ENCODE measurements at places on chromosomes 12 and 14.
A peak's percentile ranks its signal among the peaks of the same experiment; 100 is the strongest.

- DNase-seq = peak; percentile 35
Measured at GRCh38 chr12:81078469-81079196, 754 bp downstream of the ACSS3 start.

DNA sequence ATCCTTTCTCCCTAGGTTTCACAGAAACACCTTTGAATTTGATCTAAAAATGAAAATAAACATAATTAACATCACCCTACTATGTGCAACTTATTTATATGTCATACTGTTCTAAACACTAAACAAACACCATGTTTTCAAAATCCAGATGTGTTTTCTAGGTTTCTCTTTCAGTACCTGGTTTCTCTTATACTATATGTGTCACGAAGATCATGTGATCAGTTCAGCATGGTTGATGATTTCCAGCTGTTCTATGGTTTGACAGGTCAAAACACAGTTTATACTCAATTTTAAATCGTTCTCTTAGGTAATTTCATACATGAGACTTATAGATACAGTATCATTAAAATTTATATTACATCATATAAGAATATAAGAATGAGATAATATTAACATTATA lies 373.1 kb downstream of the SOX5 start:
- DNase-seq = no peak

GRCh38 chr14:99792210-99792535 lies 1.0 kb upstream of the EML1 start:
- no peak for DNase-seq

DNA sequence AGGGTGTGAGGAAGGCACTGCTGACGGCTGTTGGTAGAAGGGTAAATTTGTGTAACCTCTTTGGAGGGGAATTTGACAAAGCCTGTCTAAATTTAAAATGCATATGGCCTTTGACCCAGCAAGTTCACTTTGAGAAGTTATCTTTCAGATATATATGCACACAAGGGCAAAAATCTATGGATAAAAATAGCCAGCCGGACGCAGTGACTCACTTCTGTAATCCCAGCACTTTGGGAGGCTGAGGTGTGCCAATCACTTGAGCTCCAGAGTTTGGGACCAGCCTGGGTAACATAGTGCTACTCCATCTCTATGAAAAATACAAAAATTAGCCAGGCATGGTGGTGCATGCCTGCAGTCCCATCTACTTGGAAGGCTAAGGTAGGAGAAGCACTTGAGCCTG lies 13.4 kb downstream of the UBC start:
- DNase-seq = peak; percentile 30

DNA sequence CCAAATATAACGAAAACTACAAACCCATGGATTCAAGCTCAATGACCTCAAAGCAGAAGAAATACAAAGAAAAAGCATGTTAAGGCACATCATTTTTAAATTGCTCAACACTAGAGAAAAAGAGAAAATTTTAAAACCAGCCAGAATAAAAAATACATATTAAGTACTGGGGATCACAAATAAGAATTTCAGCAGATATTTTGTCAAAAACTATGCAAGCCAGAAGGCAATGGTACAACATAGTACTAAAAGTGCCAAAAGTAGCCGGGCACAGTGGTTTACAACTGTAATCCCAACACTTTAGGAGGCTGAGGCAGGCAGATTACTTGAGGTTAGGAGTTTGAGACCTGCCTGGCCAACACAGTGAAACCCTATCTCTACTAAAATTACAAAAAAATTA lies 10.2 kb downstream of the SGPP1 start:
- peak; percentile 60 for DNase-seq

DNA sequence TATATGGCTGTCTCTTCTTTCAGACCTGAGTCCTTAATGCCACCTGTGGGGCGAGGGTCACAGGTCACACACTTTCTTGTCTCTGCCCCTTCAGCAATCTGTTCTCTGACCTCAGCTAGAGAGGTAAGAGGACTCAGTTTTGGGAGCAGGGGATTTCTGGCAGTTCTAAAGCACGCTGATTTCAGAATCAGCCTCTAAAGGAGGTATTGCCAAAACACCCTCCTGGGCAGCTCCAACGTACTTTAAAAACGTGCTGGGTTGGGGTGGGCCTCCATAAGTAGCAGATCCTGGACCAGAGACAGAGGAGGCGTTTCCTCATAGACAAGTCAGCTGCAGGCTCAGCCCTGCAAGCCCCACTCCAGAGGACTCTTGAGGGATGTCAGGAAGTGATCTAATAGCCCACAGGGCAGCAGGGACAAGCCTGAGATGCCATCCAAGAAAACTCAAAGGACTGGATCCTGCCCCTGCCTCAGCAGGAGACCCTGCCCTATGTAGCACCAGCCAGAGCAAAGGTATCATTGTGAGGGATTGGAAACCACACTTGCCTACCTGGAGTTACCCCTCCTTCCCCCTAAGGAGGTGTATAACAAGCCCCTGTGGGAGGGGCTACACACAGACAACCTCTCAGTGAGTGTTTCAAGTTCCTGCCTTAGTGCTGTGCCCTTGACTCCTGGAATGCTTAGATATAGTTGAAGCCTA lies 8.5 kb downstream of the CTDSP2 start:
- peak; percentile 88 for DNase-seq

DNA sequence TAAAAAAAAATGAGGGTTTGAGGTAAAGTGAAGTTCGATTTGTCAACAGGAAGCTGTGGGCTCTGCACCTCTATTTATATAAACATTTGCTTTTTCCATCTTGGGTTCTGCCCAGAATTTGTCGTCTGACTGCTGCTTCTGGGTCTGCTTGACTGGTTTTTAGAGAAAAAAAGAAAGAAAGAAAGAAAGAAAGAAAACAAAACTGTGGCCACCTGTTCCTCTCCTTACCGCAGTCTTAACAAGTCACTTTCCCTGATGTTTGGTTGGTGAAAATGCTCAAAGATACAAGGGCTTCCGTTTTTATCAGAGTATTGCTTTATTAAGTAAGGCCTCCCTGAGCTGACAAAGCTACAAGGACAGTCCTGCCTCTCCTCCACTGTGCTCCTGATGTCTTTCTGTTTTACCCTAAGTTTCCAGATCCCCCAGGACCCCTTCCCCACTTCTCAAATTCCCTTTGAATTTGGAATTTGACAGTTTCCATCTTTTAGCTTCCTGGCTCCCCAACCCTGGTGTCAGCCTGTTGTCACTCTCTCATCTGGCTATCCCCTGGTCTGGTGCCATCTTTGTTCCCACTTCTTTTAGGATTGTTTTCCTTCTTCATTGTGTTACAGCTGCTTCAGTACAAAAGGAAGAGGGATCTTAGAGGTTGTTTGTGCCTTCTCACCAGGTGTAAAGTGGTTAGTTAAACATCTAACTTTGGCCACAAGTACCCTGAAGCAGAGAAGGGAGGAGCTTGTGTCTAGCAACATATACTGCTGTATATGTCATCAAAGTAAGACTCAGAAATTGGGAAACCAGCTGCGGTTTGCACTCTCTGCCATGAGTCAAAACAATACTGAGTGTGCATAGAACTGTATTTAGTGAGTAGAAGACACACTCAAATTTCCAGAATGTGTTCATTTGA lies 18.0 kb downstream of the MFAP5 start:
- DNase-seq = no peak

DNA sequence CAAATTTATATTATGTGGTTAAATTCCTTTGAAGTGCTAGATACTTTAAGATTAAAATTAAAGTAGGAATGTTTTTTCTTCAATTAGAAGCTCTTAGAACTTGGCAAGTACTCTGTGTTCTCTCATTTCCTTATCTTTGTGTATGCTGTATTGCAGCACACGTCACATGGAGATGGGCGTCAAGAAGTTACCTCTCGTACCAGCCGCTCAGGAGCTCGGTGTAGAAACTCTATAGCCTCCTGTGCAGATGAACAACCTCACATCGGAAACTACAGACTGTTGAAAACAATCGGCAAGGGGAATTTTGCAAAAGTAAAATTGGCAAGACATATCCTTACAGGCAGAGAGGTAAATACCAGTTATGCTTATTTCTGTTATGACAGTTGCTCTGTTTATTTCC lies 19.7 kb downstream of the MARK3 start:
- DNase-seq = no peak

- no peak for DNase-seq
Measured at GRCh38 chr14:90179809-90180779, 76.3 kb upstream of the PSMC1 start.

- no peak for DNase-seq
Measured at GRCh38 chr12:91965781-91966180, 179.9 kb downstream of the BTG1 start.

DNA sequence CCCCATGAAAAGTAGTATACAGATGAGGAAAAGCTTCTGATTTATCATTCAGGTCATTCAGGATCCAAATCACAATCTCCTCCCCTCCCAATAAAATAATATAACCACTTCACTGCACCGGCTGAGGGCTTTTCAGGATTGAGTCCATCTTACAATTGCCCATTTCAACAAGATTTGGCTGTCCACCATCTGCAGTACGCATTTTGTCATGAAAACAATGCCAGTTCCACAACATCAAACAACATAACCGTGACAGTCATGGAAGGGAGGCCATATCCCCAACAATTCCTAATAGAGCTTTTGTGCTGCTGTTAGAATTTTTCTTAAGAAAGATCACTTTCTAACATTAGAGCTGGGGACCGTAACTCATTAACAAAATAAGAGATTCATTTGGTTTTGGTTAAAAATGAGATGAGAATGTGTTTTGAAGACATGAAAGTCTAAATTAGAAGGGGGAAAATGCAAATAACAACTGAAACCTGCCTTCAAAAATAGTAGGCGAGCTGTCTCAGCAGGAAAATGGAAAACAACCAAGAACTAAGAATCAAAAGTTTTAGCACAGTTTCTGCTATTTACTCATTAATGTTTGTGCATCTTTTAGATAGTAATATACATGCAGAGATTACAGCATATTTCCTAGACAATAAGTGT lies 38.3 kb upstream of the TMTC2 start:
- no peak for DNase-seq

GRCh38 chr14:99395909-99396530 lies 84.6 kb downstream of the SETD3 start:
- peak; percentile 79 for DNase-seq

GRCh38 chr12:66978802-66979201 lies 290.4 kb upstream of the CAND1 start:
- DNase-seq = no peak

GRCh38 chr14:81313775-81314429 lies 86.2 kb downstream of the STON2 start:
- DNase-seq = no peak

DNA sequence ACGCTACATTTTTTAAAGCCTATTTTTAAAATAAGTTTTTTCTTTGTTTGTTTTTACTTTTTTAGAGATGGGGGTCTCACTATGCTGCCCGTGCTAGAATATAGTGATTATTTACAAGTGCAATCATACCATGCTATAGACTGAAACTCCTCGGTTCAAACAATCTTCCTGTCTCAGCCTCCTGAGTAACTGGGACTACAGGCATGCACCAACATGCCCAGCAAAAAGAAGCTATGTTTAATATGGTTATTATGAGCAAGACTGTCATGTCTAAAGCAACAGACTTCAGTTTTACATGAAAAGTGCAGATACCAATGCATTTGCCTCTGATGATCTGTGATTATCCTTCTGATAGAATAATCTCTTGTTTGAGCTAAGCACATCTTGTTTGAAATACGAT lies 45.6 kb upstream of the SGPP1 start:
- no peak for DNase-seq

GRCh38 chr14:101097109-101097793 lies 193.7 kb upstream of the RTL1 start:
- no peak for DNase-seq

- no peak for DNase-seq
Measured at GRCh38 chr14:65631040-65631439, 218.5 kb downstream of the FUT8 start.

DNA sequence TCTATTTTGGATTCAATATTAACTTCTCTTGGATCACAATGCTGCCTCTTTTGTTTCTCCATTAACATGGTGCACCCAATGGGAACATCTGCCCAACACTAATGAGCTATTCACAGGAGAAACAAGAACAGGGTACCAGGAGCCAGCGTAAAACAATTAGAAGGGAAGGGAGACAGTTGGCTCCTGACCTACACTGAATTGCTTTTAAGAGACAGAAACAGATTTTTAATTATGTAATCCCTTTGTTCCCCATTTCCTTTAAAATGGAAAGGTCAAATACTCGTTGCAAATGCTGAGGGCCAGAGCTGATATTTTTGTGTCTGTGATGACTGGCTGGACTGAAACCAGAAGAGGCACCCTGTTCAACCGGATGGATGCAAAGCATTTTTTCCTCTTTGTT lies 108.3 kb downstream of the SEC23A start:
- DNase-seq = no peak

GRCh38 chr14:54864526-54864925 lies 38.1 kb downstream of the GCH1 start:
- DNase-seq = no peak

DNA sequence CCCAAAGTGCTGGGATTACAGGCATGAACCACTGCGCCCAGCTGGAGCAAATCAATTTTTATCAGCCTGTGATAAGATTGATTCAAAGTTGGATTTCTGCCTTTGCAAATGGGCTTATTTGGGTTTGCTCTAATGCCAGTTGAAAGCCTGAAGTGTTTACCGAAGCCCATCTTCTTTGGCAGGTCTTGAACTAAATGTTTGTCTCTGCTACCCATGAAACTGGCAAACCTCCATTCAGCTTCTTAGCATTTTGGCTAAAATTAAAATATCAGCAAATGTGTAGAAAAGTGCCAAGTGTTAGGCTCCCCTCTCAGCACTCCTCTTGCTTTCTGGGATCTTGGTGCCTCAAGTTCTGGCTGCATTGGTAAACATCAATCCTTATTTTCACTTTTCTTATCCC lies 61.5 kb downstream of the MGAT4C start:
- no peak for DNase-seq

- peak; percentile 81 for DNase-seq
Measured at GRCh38 chr12:95788637-95789036, 1.9 kb downstream of the NTN4 start.

GRCh38 chr12:124780752-124781685 lies 82.6 kb downstream of the SCARB1 start:
- no peak for DNase-seq

GRCh38 chr12:5921027-5921909 lies 23.8 kb downstream of the ANO2 start:
- no peak for DNase-seq

Data from ELR (cell line).